ENCODE measurements at places on chromosomes 2 and 18.

DNA sequence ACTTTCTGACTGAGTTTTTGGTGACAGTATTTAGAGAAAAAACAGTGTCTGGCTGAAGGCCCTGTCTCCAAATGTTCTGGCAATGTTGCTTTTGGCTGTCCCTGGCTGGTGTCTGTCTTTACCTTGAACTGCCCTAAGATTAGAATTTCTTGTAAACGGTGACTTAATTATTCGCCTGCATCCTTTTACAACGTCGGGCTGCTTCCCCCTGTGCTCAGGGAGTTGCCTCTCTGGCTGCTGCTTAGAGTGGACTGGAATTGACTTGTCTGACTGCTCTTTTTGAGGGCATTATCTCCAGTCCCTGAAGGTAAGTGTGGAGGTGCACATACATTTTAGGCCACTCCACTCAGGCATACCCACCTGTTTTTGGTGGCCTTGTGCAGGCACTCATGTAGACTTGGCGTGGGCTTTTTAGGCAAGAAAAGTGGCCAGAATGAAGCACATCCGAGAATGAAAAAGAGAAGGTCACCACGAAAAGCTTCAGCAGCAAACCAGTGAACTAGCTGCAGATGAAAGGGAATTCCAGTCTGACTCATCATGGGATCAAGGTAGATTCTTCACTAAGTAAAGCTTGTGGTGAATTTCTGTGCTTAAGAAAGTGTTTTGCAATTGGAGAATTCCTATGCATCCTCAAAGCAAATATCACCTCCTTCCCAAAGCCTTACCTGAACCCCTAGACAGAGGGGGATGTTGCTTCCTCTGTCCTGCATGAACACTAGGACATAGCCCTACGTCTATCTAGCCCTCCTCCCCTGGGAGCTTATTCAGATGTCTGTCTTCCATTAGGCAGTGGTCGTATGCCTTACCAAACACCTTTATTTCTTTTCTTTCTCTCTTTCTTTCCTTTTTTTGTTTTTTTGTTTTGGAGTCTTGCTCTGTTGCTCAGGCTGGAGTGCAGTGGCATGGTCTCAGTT, 230.3 kb upstream of the TRIB2 start:
- no peak for DNase-seq

- DNase-seq: no peak
Observed at GRCh38 chr18:76668546-76668945, 153.8 kb upstream of the ZNF236 start.

GRCh38 chr18:24346254-24346653, 51.4 kb downstream of the OSBPL1A start:
- no peak for DNase-seq

- no peak for DNase-seq
Observed at GRCh38 chr2:108447947-108448677, 894 bp upstream of the GCC2 start.

DNA sequence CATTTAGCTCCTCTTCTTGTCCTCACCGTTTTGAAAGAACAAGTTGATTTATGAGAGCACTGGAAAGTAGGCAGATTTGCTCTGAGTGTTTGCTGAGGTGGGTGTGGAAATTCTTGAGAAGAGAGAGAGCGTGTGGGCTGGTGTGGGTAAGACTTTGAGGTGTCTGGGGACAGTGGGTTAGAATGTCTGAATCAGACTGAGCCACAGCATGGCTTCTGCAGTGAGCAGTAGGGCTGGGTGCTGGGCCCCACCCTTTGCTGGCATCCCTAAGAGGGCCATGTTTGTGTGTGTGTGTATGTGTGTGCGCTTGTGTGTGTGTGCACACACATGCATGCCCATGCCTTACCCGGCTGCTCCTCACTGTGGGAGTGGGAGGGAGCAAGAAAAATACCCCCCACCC, 63.7 kb downstream of the COPS8 start:
- peak; percentile 64 for DNase-seq

DNA sequence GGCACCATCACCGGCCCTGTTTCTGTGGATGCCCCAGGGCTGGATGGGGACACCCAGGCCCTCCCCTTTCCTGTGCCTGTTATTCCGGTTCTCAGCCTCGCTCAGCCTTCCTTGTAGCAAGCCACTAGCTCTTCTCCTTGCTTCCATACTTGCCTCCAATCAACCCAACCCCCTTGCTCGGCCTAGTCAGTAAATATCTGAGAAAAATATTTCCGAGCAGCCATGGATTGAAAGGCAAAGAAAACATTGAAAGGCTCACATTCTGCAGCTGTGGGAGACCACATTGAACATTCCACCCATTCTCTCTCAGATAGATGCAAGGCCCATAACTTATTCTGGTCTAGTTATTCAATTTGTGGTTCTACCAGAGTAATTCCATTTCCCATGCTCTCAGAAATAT, 114.9 kb downstream of the SPP2 start:
- peak; percentile 60 for DNase-seq

DNA sequence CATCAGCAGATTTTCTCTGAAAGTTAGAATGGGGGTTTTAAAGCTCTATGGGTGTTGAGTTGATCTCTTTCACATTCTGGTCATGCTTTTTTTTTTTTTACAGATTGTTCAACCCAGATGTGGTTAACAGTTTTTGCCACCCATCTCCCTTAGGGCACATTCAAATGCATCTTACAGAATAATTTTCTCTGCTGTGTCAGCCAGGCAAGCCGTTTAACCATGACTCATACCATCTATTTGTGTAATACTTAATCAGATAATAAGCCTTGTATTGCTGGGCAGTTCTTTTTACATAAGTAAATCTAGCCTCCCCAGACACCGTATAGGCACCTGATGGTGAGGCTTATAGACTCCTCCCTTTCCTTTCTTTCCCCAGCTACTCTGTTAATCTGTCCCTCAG, 62.0 kb downstream of the TGIF1 start:
- peak; percentile 76 for DNase-seq

DNA sequence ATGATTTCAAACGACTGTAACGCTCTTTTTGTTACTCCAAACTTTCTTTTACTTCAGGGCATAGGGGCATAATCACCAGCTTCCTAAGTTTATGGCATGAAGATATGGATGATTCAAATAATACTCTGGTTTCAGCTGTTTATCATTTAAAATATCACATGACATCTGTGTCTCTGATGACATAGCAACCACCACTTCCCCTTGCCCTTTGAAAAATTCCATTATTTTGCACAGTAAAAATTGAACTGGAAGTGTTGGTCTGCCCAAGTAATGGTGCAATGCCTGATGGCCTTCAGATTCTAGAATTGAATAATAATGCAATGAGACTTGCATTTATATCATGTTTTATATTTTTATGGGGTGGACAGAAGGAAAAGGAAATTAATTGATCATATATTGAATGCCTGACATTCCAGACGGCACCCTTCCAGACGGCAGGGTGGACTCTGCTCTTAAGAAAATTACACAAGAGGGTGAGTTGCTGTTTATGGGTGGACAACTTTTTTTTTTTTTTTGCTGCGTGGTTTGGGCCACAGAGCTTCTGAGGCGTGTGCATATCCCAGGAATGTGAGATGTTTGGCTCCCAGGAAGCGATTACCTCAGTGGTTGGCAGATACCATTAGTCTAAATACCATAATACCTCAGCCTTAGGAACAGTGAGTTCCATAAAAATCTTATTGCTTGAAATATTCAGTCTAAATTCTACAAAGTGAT, 101.7 kb upstream of the ZNF521 start:
- DNase-seq: peak; percentile 59
